Stimulated activated CD4-positive, alpha-beta T cell treated with anti-CD3 and anti-CD28 coated beads, Interleukin-15, amount 100 ng/mL, for 1 hour (primary cell): ENCODE measurements at places on chromosomes 4 and X.

- DNase-seq: no peak
Measured at GRCh38 chrX:10387011-10387410, 230.2 kb downstream of the CLCN4 start.

- no peak for DNase-seq
Measured at GRCh38 chr4:90950385-90950841, 823.2 kb downstream of the CCSER1 start.

GRCh38 chrX:57156397-57157049 is 19.3 kb upstream of the SPIN2A start:
- no peak for DNase-seq

GRCh38 chr4:28269426-28269825 is 1408.8 kb downstream of the STIM2 start:
- no peak for DNase-seq

DNA sequence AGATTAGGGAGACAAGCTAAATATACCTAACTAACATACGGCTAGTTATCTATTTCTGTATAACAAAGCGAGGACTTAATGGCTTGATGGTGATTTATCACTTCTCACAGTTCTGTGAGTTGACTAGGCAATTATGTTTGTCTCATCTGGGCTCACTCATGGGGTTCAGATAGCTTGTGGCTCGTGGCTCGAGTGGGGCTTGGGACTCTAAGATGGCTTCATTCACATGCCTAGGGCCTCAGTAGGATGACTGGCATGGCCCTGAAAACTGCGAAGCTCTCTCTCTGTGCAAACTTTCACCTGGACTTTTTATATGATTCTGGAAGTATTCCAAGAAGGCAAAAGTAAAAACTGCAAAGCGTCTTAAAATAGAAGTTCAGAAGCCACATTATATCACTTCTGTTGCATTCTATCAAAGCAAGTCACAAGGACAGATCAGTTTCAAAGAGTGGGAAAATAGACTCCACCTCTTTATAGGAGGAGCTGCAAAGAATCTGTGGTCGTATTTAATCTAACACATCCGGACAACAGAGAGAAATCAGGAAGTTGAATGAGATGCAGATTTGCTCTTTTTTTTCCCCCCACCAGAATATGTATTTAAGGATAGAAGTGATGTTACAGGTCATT is 491.2 kb downstream of the INPP4B start:
- DNase-seq: no peak

- no peak for DNase-seq
Measured at GRCh38 chr4:109902559-109903251, 10.0 kb upstream of the EGF start.

GRCh38 chr4:165541851-165542459 is 163.1 kb downstream of the CPE start:
- no peak for DNase-seq

DNA sequence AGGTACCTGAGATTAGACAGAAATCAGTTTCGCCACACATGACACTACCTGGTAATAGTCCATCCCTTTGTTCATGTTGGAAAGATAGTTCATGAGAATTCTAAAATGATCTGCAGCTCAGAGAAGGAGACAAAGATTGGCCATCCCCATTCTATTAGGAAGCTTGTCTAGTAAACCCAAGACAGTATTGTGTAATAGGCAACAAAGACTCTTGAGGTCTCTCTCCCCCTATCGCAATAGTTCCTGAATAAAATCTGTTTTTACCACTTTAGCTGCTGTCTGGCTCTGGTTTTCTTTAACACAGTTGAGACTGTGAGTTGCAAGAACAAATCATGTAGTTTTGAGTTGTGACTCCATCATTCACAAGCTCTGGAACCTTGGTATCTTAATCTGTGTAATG is 14.8 kb upstream of the BBS7 start:
- DNase-seq: no peak

DNA sequence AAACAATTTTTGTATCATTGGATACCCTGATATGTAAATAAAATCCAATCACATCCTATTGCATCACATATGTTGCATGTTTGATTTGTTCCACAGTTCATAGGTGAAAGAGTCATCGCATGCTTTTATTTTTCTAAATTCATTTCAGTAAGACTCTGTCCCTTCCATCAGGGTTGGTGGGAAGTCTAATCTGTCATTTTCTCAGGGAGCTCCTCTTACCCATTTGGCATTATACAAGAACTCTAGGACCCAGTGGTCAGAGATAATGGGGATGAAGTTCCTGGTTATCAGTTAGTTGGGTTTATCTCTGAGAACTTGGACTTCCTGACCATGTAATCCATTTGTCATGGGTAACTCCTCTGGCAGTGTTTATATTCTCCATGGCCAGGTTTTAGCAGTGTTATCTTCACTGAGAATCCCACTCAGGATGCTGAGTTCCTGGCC is 227.1 kb upstream of the JADE1 start:
- DNase-seq: no peak

DNA sequence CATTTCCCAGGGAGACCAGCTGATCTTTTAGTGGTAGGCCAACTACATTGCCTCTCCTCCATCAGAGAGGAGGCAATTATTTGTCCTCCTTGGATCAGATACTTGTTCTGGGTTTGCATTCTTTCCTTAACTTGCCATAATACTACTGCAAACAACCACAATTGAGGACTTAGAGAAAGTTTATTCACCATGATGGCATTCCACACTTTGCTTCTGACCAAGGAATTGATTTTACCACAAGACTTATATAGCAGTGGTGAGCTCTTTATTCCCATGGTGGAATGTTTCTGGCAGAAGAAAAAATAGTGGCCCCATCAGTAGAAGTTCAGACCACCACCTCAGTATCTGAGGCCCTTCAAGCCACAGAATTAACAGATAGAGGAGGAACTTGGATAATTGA is 123.9 kb upstream of the PPP3CA start:
- no peak for DNase-seq

DNA sequence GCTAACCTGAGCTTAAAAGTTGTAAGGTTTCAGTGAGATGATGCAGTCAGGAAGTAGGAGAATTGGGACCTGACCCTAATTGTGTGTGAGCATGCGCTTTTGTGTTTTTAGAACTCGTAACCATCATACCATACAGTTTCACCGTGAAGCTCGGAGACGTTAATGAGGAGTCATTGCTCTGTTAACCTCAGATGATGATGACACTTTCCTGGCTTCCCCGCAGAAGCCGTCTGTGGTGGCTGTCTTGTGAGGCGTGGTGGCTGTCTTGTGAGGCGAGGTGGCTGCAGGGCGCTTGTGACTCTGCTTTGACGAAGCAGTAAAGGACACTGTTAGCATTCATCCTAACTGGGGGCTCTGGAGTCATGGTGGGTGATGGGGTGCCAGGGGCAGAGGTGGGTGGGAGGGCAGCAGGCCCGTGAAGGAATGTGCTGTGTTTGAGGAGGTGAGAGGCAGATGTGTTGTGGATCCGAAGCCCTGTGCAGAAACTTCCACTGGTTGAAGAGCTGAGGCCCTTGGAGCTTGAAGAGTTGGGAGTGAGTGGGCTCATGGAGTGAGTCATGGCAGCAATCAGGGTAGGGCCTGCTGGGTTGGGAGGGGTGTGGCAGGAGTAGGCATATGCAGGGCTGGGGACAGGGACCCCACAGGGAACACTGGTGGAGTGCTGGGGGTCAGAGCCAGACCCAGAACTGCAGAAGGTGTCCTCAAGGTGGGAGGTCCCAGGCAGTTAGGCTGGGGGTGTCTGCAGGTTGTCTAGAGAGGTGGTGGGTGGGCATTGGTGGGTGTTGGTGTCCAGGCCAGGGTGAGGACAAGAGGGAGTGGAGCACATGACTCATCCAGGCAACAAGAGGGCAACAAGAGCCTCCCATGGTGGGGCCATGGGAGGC is 57.4 kb downstream of the NSD2 start:
- no peak for DNase-seq

GRCh38 chr4:41538017-41538733 is at the start of gene LIMCH1:
LIMCH1 (plus strand) TSS chr4:41538157; CDS start chr4:41605996, 67,839 bp downstream.
- no peak for DNase-seq
